Retinal pigment epithelial cell (primary cell): ENCODE measurements at places on chromosomes 2 and 18.

GRCh38 chr2:113602869-113603466 is 24.1 kb upstream of the RABL2A start:
- no peak for DNase-seq

DNA sequence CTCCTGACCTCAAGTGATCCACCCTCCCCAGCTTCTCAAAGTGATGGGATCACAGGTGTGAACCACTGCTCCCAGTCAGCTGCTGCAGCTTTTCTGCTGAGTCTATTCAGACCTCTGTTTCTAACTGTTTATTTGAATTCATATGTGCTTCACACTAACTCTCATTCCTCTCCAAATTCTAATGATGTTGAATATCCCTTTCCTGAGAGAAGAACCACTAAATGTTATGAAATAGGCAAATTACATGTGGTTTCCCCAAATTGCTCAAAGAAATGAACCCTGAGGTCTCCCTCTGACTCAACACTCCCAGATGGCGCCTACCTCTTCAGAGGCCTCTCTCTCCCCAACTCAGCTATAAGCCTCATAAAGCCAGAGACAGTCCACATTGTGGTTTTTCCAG is 98.6 kb downstream of the IRS1 start:
- DNase-seq, result no peak

GRCh38 chr2:204049635-204050034 is 113.1 kb downstream of the ICOS start:
- no peak for DNase-seq

- DNase-seq, result peak; percentile 16
These were observed 23.5 kb downstream of the ELP2 start for GRCh38 chr18:36153203-36153602.

GRCh38 chr2:189175869-189176433 is 3.6 kb downstream of the COL5A2 start:
- no peak for DNase-seq
